NCI-H2171 treated with DMSO at 0.1 percent for 48 hours (cell line): ENCODE measurements at places on chromosomes 6 and 20.
A peak's percentile ranks its signal among the peaks of the same experiment; 100 is the strongest.

DNA sequence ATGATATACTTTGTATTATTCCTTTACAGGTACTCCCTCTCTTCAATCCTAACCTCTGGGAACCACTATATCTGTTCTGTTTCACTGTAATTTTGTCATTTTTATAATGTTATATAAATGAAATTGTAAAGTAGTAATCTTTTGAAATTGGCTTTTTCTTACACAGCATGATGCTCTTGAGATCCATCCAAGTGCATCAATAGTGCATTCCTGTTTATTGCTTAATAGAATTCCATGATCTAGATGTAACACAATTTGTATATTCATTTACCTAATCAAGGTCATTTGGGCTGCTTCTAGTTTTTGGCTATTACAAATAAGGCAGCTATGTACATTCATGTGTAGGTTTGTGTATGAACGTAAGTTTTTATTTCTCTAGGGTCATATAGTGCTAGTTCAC is 174.6 kb downstream of the KHDC1L start:
- no peak for DNase-seq

- no peak for DNase-seq
Measured at GRCh38 chr6:119339941-119340456, 9.6 kb downstream of the MAN1A1 start.

GRCh38 chr6:64000818-64001491 is 365.4 kb downstream of the PHF3 start:
- no peak for DNase-seq

DNA sequence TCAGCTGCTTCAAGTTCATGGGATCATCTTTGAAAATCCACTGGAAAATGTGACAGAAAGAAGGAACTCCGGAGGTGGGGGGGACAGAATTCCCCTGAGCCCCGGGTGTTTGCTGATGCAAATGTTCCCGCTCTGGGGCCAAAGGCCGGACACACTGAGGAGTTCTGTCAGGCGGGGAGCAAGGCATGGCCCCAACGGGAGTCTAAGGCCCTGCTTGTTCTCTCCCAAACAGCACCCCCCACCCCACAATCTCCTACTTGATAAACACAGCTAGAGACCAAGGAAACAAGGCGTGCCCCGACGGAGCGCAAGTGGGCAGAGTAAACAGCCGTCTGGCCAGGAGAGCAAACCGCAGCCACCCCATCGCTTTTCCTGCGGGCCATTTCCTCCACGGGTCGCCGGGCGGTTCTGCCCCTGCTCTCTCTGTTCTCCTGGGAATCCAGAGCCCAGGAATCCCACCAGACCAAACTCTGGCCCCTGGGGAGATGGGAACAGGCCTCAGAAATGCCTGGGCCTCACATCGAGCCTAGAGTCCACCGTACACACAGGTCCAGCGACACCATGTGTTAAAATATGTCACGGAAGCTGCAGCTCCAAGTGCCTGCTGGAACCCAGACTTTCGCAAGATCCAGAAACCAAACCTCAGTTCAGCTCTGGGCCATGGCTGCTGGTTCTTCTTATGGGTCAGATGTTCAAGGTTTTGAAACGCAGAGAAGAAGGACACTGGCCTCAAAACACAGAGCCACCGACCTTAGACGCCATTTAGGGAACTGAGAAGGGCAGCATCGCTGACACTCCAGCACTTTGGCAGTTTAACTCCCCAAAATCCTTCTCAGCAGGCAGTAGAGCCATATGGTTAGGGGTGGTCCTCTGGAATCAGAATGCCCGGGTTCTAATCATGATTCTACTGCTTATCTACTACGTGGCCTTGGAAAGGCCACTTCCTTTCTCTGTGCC is 104.2 kb downstream of the PREX1 start:
- DNase-seq, result no peak

DNA sequence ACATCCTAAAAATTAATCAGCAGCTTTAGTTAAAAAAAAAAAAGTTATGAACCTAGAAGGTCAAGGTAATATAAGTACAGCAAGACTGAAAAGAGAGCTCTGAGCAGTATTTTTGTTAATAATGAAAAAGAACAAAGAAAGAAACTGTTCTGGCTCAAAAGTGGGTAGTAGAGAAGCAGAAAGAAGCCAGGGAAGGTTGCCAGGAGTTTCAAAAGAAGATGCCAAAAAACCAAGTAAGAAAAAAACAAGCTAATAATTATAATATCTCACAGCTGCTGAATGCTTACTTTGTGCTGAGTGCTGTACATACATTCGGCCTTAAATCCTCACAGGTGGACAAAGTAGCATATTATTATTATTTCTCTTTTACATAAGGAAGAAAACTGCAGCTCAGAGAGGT is 31.9 kb downstream of the NRSN1 start:
- no peak for DNase-seq

- DNase-seq, result no peak
Measured at GRCh38 chr6:154112181-154112809, 73.3 kb downstream of the OPRM1 start.

DNA sequence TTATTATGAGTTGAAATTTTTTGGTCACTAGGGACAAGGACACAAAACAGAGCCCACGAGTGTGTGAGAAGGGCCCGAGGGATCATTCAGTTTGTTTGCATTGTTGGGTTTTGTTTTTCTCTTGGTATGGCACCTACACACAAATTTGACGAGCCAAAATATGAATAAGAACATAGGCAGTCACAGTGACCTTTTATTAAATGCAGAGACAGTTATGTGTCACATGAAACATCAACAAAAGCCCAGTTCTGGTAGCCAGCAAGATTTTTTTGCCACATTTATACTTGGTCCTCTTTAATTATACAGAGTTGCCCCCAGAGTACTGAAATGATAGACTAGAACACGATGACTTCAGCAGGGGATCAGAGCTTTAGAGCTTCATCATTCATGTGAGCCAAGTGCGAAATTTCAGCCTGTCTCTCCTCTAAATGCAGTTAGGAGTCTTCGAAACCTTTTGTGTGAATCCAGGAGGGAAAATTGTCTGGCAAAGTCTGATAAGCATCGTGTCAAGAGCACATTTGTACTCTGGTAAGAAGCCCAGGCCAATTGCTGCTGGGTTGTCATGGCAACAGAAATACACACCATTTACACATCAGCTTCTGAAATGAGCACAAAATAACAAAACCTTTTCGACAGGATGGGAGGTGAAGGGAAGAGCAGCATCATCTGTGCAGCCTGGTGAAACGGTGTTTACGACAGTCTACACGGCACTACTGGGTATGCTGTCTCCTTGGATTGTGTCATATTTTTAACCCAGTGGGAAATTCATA is 79.2 kb upstream of the RIPOR2 start:
- DNase-seq, result peak; percentile 52

GRCh38 chr6:111828809-111829208 is 44.4 kb downstream of the FYN start:
- no peak for DNase-seq

DNA sequence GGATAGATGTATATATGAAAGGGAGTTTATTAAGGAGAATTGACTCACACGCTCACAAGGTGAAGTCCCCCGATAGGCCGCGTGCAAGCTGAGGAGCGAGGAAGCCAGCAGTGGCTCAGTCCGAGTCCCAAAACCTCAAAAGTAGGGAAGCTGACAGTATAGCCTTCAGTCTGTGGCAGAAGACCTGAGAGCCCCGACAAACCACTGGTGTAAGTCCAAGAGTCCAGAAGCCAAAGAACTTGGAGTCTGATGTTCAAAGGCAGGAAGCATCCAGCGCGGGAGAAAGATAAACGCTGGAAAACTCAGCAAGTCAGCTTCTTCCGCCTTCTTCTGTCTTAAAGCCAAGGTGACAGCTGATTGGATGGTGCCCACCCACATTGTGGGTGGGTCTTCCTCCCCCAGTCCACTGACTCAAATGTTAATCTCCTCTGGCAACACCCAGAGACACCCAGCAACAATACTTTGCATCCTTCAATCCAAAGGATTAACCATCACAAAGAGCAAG is 102.6 kb upstream of the GJE1 start:
- no peak for DNase-seq

- peak; percentile 59 for DNase-seq
Measured at GRCh38 chr6:16130437-16130891, 1.6 kb downstream of the MYLIP start.

DNA sequence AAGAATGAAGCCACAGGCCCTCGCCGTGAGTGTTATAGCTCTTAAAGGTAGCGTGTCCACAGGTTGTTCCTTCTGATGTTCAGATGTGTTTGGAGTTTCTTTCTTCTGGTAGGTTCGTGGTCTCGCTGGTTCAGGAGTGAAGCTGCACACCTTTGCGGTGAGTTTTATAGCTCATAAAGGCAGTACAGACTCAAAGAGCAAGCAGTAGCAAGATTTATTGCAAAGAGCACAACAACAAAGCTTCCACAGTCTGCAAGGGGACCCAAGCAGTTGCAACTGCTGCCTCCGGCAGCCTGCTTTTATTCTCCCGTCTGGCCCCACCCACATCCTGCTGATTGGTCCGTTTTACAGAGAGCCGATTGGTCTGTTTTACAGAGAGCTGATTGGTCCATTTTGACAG is 5.2 kb downstream of the HIVEP1 start:
- DNase-seq, result no peak

DNA sequence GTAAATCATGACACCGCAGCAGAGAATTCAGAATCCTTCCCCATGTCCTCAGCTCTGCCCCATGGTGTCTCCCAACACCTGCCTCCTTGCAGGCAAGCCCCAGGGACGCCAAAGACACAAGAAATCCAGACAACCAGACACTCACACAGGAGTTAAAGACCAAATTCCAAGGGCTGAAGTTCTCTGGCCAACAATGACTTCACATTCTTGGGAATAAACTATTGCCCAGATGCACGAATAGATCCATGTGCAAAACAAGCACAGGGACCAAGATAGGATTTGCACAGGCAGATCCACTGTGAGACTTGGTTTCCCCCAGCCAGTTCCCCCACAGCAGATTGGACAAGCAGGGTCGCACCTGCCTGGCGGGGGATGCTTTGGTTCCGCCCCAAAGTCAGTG is 246.7 kb downstream of the SOD2 start:
- no peak for DNase-seq

DNA sequence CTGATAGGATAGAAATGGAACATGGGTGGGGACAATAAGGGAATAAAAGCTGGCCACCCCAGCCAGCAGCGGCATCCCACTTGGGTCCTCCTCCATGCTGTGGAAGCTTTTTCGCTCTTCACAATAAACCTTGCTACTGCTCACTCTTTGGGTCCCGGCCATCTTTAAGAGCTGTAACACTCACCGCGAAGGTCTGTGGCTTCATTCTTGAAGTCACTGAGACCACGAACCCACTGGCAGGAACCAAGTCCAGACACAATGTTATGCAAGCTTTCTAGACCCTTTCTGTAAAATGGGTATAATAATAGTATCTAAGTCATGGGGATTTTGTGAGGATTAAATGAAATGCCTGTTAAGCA is 48.9 kb upstream of the EZR start:
- DNase-seq, result no peak
